ENCODE measurements at places on chromosomes 5 and 9. TPM values are rescaled to one million over a fixed set of nuclear protein-coding genes. Genes with fewer than 3 reads are reported as not detected.

TNFSF15 gene
- polyA plus RNA-seq: 10.5 TPM

SCGB3A2 gene
- 4.5 TPM for polyA plus RNA-seq

GFRA3 gene
- polyA plus RNA-seq: not detected

CKMT2 gene
- polyA plus RNA-seq: 2.5 TPM

SLC23A1 gene
- 7.1 TPM for polyA plus RNA-seq

ZNG1C gene
- 25.7 TPM for polyA plus RNA-seq

SAXO1 gene
- not detected for polyA plus RNA-seq

DNA sequence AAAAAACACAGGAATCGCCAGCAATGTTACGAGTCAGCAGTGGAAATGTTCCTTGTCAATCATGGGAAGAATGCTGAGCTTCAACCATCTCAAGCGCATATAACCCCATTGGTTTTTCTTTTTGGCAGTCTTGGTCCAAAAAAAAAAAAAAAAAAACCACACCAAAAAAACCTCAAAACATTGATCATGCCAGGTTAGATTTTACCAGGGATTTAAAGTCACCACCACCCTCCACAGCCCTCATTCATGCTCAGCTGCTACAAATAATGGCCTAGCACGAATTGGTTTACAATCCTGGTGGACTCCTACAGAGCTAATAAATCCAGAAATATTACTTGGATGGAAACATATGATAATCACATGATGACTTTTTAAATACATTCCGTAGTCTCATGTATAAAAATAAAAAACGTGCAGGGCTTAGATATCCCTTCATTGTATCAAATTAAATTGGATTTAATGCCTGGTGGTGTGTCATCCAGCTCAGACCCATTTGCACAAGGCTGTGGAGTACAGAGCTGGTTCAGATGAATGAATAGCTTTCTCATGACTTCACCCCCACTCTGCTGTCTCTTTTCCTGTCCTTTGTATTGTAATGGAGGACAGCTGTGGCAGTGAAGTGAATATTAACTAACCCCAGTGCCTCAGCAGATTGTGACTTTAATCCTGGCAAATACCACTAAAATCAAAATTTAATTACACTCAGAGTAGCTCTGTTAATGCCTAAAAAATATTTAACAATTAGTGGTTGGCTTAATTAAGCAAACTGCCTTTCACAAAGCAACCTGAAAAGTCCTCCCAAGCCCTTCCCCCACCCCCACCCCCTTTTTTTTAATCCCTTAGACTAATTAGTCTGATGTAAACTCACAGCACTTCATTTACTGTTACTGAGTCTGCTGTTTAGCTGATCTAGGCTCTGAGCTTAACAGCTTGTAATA is 626.5 kb upstream of the ZNF608 start:
- no peak overlapping the region for H3K27ac ChIP-seq
- no peaks in the 10 kb centered on the region for H3K4me1 ChIP-seq
- no peaks in the 10 kb centered on the region for H3K36me3 ChIP-seq
- no peak overlapping the region for H3K4me3 ChIP-seq

DNA sequence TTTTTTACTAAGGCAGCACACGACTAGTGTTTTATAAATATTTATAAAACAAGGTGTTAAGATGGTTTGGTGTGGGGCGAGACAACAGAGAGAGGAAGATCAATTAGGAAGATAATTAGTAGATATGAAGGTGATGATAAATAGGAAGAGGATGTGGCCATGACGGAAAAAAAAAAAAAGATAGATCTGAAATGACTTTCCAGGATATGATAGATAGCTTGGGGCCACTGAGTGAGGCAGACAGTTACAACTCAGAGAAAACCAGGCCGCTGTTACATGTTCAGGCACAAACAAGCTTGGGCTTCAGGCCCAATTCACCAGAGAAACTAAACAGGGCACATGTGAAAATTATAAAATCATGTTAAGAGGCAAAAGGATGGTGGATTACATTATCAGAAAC is 43.2 kb downstream of the KIAA0825 start:
- H3K4me3 ChIP-seq: no peak overlapping the region
- H3K27ac ChIP-seq: no peak overlapping the region
- H3K4me1 ChIP-seq: no peaks in the 10 kb centered on the region
- no peak for DNase-seq

GRCh38 chr5:138653502-138653901 is 78.3 kb upstream of the HSPA9 start:
- no peak overlapping the region for H3K27ac ChIP-seq
- H3K36me3 ChIP-seq: no peaks in the 10 kb centered on the region
- H3K27me3 ChIP-seq: peaks cover 3% of the 10 kb centered on the region
- no peak overlapping the region for H3K4me3 ChIP-seq
- H3K4me1 ChIP-seq: no peaks in the 10 kb centered on the region
- DNase-seq: peak; percentile 54

GRCh38 chr5:74686962-74687751 is 2.1 kb downstream of the HEXB start:
- H3K4me3 ChIP-seq: no peak overlapping the region
- no peaks in the 10 kb centered on the region for H3K27me3 ChIP-seq
- H3K4me1 ChIP-seq: peaks cover 18% of the 10 kb centered on the region
- H3K36me3 ChIP-seq: peaks cover 5% of the 10 kb centered on the region
- no peak overlapping the region for H3K27ac ChIP-seq
- DNase-seq: peak; percentile 60

- no peak for DNase-seq
- H3K4me3 ChIP-seq: no peak overlapping the region
- no peaks in the 10 kb centered on the region for H3K4me1 ChIP-seq
- no peak overlapping the region for H3K27ac ChIP-seq
Measured at GRCh38 chr9:138007566-138007917, 130.0 kb downstream of the CACNA1B start.

- H3K27ac ChIP-seq: no peak overlapping the region
- DNase-seq: no peak
- no peaks in the 10 kb centered on the region for H3K27me3 ChIP-seq
- H3K4me3 ChIP-seq: no peak overlapping the region
- no peaks in the 10 kb centered on the region for H3K4me1 ChIP-seq
- H3K36me3 ChIP-seq: peaks cover 39% of the 10 kb centered on the region
Measured at GRCh38 chr9:5112646-5113045, 72.8 kb downstream of the INSL6 start.

GRCh38 chr5:74679966-74680365 is 5.1 kb upstream of the HEXB start:
- H3K4me3 ChIP-seq: no peak overlapping the region
- H3K27me3 ChIP-seq: no peaks in the 10 kb centered on the region
- no peaks in the 10 kb centered on the region for H3K4me1 ChIP-seq
- no peak overlapping the region for H3K27ac ChIP-seq

DNA sequence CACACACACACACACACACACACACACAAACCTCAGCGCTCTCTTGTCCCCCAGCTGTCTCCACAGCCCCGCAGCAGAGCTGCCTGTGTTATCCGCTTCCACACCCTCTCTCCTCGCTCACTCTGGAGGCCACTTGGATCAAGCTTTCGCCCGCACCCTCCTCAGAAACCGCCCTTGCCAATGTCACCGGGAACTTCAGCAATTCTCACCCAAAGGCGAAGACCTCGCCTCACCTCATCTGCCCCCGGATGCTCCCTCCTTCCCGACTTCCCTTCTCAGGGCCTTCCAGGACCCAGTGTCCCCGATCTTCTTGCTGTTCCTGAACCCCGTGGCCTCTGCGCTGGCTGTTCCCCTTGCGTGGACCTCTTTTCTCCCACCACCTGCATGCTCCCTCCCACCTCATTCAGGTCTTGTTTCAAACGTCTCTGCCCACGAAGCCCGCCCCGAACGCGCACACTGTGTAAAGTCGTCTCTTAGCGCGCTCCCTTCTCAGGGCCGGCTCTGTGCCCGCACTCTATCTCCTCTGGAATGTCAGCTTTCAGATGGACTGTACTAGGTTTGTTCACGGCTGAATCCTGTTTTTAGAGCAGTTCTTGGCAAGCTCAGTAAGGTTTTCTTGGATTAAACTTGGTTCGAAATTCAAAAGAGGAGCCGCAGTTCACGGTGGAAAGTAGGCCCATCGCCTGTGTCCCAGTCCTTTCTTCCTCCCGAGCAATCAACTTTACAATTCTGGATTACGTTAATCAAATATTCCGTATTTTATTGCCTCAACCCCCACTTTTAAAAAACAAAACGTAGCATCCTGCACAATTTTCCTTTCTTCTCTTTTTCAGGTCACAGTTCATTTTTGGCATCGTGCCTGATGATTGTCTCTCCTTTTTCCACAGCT is 1.0 kb upstream of the TRIM7 start:
- DNase-seq: no peak
- H3K4me1 ChIP-seq: peaks cover 20% of the 10 kb centered on the region
- peaks cover 48% of the 10 kb centered on the region for H3K27me3 ChIP-seq
- H3K27ac ChIP-seq: no peak overlapping the region

DNA sequence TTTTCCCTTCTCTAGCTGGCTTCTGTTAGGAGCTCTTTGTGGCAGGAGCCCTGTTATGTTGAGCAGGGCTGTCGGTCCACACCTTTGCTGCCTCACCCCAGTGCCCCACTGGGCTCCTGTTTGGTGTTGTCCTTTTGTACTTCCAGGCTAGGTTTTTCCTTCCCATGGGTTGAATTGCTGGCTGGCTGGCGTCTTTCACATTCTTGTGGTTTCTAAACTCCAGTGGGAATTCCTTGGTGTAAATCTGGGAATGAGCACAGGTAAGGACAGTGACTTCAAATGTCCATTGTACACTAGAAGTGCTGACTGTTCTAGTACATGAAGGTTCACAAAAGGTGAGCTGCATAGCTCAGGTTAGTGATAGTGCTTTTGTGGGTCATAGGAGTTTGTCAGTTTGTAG is 30.4 kb downstream of the RASGRF2 start:
- H3K36me3 ChIP-seq: no peaks in the 10 kb centered on the region
- peaks cover 3% of the 10 kb centered on the region for H3K4me1 ChIP-seq
- H3K27ac ChIP-seq: no peak overlapping the region
- no peak for DNase-seq
- no peaks in the 10 kb centered on the region for H3K27me3 ChIP-seq
- no peak overlapping the region for H3K4me3 ChIP-seq

GRCh38 chr5:68173007-68173406 is 42.5 kb upstream of the PIK3R1 start:
- no peak overlapping the region for H3K27ac ChIP-seq
- peaks cover 3% of the 10 kb centered on the region for H3K4me1 ChIP-seq
- H3K36me3 ChIP-seq: no peaks in the 10 kb centered on the region
- no peak for DNase-seq
- no peaks in the 10 kb centered on the region for H3K27me3 ChIP-seq

GRCh38 chr9:86795047-86795442 is 152.3 kb downstream of the GAS1 start:
- H3K4me1 ChIP-seq: no peaks in the 10 kb centered on the region
- H3K4me3 ChIP-seq: no peak overlapping the region
- H3K27ac ChIP-seq: no peak overlapping the region

GRCh38 chr9:131324736-131325679 is 35.5 kb downstream of the PLPP7 start:
- DNase-seq: no peak
- H3K27ac ChIP-seq: no peak overlapping the region
- H3K27me3 ChIP-seq: no peaks in the 10 kb centered on the region
- no peaks in the 10 kb centered on the region for H3K4me1 ChIP-seq
- H3K36me3 ChIP-seq: no peaks in the 10 kb centered on the region

- H3K36me3 ChIP-seq: no peaks in the 10 kb centered on the region
- H3K27me3 ChIP-seq: no peaks in the 10 kb centered on the region
Measured at GRCh38 chr9:126650404-126651341, 36.9 kb downstream of the LMX1B start.

All from small intestine (tissue), 16 donors.